ENCODE measurements at places on chromosomes 4 and X.

DNA sequence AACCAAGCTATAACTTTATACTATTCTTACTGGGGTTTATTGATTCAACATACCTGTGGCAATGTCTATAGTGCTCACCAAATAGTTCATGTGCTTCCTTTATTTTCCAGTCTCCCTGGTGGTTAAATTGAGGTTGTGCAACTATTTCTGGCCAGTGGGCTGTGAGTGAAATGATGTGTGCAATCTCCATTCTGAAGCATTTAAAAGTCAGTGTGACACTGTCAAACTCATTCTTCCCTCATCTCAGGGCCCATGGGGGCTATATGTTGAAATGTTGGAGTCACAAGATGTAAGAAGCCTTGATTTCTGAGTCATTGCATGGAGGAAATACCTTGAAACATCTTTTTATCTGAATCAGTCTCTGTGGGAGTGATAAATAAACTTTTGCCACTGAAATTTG is 414.3 kb upstream of the RPS6KA3 start:
- DNase-seq: no peak

DNA sequence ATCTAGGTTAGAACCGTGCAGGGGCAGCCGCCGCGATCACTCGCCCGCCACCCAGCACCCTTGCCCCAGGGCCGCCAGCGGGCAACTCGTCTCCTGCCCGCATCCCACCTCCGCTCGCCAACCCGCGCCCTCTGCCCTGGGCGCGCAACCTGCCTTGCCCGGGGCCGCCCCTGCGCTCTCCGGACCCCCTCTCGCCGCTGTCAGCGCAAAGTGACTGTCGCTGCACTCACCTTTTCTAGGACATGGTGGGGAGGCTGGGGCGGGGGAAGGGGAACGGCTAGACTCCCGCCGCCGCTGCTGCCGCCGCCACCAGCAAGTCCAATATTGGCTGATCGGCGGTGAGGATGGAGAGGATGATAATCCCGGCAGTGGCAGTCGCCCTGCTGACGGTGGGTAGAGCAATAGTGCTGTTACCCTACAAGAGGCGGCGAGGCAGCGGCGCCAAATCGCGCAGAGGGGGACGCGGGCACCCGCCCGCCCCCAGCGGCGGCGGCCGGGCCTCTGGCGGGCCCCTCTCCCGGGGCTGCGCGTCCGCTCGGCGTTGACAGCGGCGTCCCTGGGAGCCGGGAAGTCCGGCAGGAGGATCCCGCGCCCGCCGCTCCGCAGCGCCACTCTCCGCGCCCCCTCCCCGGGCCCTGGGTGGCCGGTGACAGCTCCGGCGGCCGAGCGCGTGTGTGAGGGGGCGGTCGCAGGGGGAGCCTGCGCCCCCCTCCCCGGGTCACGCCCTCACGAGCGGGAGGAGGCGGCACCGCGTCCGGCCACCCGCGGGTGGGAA is 2.3 kb upstream of the NR3C2 start:
- no peak for DNase-seq

DNA sequence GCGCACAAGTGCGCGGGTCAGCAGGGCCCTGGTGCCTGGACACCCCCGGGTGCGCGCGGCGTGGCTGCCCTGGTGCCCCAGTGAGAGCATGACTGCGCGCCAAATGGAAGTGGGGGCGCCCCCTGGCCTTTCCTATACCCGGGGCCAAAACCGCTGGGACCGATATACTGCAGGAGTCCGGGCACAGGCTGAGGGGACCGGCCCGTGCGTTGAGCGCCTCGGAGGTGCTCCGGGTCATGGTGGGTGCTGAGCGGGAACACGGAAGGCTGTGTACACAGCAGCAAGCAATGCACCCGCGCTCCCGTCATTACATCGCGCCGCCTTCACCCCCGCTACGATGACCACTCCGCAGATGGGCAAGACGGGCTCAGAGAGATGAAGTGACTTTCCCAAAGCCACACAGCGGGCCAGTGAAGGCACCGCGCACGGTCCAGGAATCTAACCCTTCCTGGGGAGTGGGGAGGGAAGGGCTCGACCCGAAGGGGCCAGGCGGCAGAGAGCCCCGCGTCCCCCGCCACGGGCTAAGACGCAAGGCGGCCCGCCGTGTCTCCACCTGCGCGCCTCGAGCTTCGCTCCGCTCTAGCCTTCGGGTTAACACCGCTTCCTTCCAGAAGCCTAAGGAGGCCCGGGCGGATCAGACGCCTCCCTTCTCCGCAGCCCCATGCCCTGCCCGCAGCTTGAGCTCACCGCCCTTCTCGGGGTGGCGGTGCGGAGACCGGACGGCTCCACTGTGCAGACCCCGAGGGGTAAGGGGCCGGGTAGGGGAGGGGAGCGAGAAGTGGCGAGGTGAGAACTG is 11.3 kb downstream of the HMX1 start:
- DNase-seq: no peak

DNA sequence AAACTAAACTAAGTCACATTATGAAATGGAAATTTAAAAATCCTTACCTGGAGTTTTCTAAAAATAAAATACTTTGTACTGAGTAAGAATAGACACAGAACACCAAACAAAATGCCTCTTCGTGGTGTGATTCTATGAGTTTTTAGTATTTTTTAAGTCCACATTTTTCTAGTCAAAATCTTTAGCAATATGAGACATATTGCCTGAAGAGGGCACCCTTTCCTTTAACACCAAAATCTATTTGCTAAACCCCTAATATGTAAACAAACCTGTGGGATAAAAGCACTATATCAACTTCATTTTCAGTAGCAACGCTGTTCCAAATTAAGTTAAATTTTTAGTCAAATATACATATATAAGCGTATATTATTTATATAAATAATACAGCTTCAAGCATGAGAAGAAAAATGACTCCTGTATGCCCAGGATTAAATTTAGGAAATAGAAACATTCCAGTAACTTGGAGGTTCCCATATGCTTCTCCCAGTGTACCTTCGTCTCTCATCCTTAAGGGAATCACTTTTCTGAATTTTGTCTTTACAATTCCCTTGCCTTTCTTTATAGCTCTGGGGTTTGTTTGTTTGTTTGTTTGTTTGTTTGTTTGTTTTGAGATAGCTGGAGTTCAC is 23.0 kb upstream of the PGM2 start:
- no peak for DNase-seq

DNA sequence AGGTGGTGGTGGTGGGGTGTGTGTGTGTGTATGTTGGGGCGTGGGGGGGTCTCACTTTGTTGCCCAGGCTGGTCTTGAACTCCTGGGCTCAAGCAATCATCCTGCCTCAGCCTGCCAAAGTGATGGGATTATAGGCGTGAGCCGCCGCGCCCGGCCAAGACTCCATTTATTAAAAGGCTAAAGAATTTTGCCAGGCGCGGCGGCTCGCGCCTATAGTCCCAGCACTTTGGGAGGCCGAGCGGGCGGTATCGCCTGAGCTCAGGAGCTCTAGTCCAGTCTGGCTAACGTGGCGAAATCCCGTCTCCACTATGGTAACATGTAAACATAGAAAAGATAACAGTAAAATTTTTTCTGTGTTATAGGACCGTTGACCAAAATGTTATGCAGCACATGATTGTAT is 3.7 kb upstream of the UBA1 start:
- no peak for DNase-seq

- DNase-seq: no peak
Observed at GRCh38 chr4:140213749-140214148, 59.8 kb upstream of the MAML3 start.

DNA sequence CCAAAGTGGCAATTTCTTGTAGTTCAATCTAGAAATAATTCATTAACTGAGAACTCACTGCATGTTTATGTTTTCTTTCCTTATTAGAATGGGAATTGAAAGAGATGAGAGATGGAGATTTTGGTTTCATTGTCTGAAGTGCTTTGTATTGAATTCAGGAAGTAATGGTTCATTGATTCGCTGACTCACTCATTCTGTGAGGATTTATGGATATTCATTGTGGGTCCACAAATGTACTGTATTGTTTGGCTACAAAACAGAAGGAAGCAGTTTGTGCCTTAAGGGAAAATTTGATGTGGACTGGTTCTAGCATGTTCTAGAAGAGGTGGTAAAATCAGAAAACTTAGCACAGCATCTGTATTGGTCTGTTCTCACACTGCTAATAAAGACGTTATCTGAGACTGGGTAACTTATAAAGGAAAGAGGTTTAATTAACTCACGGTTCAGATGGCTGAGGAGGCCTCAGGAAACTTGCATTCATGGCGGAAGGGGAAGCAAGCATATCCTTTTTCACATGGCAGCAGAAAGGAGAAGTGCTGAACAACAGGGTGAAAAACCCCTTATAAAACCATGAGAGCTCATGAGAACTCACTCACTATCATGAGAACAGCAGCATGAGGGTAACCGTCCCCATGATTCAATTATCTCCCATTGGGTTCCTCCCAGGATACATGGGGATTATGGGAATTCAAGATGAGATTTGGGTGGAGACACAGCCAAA is 132.3 kb upstream of the VCX3A start:
- DNase-seq: no peak

DNA sequence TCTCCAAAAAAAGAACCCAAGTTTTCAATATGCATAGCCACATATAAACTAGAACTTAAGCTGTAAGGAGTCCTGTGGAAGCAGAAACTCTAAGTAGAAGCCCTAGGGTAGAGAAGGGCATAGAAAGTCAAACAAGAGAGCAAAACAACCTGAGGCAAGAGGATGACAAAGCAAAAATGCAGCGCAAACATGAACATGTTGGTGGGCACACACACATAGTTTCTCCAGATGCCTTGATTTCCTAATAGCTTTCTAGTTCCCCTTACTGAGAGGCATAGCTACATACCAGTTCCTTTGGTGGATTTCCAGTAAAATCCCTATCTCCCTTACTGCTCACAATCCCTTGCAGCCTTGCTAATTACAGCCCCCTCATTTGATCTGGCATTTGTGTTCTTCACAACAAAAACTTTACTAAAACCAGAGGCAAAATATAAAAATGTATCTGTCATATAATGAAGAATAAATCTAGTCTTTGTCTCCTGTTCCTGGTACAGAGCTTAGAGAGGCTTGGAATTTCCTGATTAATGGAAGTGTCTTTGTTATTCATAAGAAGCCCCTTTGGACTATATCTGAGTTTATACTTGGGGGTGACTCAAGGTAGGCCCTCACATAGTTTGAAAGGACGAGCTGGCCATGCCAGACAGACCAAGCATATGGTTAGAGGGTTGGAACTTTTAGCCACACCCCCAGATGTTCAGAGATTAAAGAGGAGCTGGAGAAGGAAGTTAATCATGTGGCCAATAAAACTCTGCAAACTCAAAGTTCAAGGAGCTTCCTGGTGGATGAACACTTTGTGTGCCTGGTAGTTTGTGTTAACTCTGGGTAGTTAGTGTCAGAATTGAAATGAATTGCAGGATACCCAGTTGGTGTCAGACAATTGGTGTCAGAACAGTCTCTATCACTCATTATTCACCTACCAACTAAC is 52.7 kb upstream of the ZCCHC13 start:
- DNase-seq: no peak

GRCh38 chr4:8516061-8516573 is 64.1 kb upstream of the GPR78 start:
- DNase-seq: no peak

- DNase-seq: peak; percentile 65
Observed at GRCh38 chr4:1499465-1499864, 93.2 kb upstream of the NKX1-1 start.

DNA sequence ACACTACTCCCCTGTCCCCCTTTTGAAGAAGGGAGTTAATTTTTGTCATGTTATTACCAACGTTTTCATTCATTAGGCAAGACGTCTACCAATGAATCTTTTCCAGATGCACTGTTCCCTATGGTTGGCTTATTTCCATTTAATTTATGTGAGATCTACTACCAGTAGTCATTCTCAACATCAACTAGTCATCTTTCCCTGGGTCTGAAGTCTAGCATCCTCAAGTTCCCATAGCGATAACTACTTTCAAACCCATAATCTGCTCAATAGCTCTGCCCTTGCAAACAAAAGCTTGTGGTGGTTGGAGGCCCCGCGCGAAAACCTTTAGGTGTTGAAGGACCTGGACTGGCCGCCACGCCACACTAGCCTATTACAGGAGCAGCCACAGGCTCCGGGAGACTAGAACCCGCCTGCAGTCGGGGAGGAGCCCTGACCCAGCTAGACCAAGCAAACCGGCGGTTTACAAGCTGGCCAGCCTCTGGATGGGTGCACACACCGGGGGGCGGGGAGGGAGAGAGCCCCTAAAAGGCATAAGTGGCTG is 746 bp downstream of the PPAT start:
- DNase-seq: no peak

DNA sequence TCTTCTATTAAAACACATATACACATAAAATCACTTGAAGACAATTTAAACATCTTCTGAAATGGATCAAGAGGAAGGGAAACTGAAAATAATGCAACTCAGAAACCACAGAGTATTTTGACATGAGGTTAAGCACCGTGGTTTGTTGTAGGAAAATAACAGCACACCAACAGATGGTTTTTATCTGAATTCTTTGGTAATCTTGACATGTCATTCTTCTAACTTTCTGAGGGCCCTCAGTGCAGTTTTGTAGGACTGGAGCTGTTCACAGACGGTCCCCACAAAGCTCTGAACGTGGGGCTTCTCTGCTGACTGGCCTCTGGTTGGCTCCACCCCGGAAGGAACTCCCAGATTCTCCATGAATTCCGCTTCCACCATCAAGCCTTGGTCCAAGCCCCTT is 16.0 kb upstream of the TLR8 start:
- no peak for DNase-seq

DNA sequence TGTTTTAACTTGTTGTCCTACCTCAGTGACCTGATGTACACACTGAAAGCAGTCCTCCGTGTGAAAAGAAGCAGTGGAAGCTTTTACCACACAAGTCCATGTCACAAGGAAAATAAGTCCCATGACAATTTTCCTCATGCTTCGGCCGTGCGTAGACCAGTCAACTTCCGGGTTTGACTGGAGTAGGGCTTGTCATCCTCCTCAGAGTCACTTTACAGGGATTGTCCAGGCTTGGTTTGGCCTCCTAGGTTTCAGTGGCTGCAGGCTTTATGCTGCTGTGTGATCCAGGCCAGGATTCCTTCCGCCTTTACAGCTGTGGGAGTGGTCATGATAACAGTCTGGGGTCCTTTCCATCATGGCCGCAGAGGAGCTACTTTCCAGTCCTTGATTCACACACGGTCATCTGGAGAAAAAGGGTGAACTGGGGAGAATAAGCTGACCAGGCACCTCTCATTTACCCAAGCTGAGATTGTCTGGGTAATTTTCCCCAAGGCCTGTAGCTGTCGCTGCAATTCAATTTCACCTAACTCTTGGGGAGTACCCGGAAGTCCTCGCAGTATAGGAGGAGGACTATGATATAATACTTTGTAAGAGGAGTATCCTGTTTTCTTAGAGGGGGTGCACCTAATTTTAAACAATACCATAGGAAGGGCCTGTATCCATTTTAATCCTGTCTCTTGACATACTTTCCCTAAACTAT is 206.1 kb upstream of the KLF8 start:
- DNase-seq: no peak

GRCh38 chr4:137648531-137648930 is 116.2 kb upstream of the PCDH18 start:
- DNase-seq: no peak

Data from cardiac septum (tissue), 1 donor.